ENCODE measurements at places on chromosomes 11 and 22. TPM values are rescaled to one million over a fixed set of nuclear protein-coding genes. Genes with fewer than 3 reads are reported as not detected.

DNA sequence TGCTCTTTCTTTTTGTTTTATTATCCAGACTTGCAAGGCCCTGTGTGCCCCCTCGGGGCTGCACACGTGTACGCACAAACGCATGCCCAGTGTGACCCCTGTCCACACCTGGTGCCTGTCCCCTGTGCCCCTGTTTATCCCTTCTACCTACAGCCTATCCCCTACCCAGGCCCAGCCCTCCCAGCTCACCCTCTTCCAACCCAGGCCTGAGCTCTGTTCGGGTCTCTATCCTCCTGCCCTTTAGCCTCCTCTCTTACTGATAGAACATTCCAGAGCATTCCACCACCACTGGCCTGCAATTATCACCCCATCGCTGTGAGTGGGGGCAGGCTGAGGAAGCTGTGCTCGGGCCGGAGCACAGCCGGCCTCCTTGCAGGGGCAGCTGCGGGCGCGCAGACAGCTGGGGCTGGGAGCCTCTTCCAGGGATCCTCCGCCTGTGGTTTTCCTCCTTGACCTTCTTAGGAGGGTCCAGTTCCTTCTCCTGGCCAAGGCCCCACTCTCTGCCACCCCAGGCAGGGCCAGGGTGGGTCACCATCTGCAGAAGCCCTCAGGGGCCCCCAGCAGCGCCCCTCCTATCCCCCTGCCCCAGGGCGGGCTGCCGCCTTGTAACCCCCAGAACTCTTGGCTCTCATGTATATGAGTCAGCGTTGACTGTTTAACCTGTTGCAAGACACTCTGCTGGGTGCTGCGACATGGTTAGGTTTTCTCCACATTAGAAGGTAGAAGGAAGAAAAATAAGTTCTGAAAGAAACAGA, 41.8 kb upstream of the KCNQ1OT1 start:
- H3K27ac ChIP-seq, result no peak overlapping the region
- H3K27me3 ChIP-seq, result no peaks in the 10 kb centered on the region
- H3K4me3 ChIP-seq, result no peak overlapping the region
- no peaks in the 10 kb centered on the region for H3K36me3 ChIP-seq

DNA sequence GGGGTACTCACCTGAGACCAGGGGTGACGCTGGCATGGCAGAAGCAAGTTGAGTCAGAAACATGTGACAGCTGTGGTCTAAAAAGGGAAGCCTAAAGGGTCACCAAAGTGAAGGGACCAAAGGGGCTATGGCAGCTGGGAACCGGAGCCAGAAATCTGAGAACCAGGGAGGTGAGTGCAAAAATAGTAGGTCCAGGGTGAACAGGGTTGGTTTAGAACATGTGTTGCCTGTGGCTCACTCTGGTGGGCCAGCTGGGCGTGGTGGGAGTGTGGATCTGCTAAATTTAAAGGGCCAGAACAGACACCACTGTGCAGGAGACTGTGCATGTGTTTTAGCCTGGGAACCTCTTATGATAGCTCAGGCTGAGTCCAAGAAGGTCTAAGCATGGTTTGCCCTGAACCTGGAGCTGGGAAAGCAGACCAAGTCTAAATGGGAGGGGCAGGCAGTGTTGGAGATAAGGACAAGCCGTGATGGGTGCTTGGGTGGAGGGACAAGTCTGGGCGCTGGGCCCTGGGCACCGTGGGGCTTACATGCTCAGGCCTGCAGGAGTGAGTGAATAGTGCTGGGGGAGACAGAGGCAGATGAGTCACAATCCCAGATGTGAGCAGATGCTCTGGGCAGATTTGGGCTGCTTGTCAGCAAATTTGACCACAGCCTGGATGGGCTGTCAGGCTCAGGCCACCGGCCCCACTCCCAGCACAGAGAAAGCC, 41.4 kb upstream of the ZBED5 start:
- peak overlapping the region; percentile 78 for H3K27ac ChIP-seq
- H3K36me3 ChIP-seq, result no peaks in the 10 kb centered on the region
- DNase-seq, result no peak
- H3K4me3 ChIP-seq, result no peak overlapping the region
- peaks cover 22% of the 10 kb centered on the region for H3K4me1 ChIP-seq

Gene BIK
- total RNA-seq, result 1.8 TPM

- H3K36me3 ChIP-seq, result no peaks in the 10 kb centered on the region
- H3K27ac ChIP-seq, result no peak overlapping the region
- DNase-seq, result no peak
- H3K4me3 ChIP-seq, result no peak overlapping the region
- H3K4me1 ChIP-seq, result no peaks in the 10 kb centered on the region
Measured at GRCh38 chr11:64438986-64439771, 80.2 kb downstream of the RPS6KA4 start.

Gene ZNF280B
- 7.7 TPM for total RNA-seq

- H3K4me1 ChIP-seq, result peaks cover 21% of the 10 kb centered on the region
- DNase-seq, result no peak
- H3K4me3 ChIP-seq, result no peak overlapping the region
- H3K27me3 ChIP-seq, result no peaks in the 10 kb centered on the region
Measured at GRCh38 chr22:41511521-41511968, 32.7 kb downstream of the POLR3H start.

GRCh38 chr22:29816539-29816938, 21.5 kb downstream of the ASCC2 start:
- no peaks in the 10 kb centered on the region for H3K4me1 ChIP-seq
- no peak overlapping the region for H3K27ac ChIP-seq
- no peak overlapping the region for H3K4me3 ChIP-seq

- H3K4me3 ChIP-seq, result no peak overlapping the region
- H3K27me3 ChIP-seq, result no peaks in the 10 kb centered on the region
- peak; percentile 56 for DNase-seq
- H3K27ac ChIP-seq, result no peak overlapping the region
Measured at GRCh38 chr22:26461188-26461810, 22.3 kb downstream of the HPS4 start.

- no peaks in the 10 kb centered on the region for H3K36me3 ChIP-seq
- DNase-seq, result no peak
- no peak overlapping the region for H3K4me3 ChIP-seq
- peaks cover 14% of the 10 kb centered on the region for H3K4me1 ChIP-seq
- H3K27ac ChIP-seq, result no peak overlapping the region
Measured at GRCh38 chr11:1269957-1270356, 39.5 kb downstream of the TOLLIP start.

Gene CECR2
- 6.6 TPM for total RNA-seq

- H3K4me1 ChIP-seq, result peaks cover 31% of the 10 kb centered on the region
- H3K36me3 ChIP-seq, result peaks cover 27% of the 10 kb centered on the region
- no peak for DNase-seq
- peak overlapping the region; percentile 70 for H3K4me3 ChIP-seq
Measured at GRCh38 chr11:62857541-62857982, 18.2 kb upstream of the WDR74 start.

Gene MISFA
- total RNA-seq, result 4.6 TPM

- no peaks in the 10 kb centered on the region for H3K27me3 ChIP-seq
- H3K4me1 ChIP-seq, result no peaks in the 10 kb centered on the region
Measured at GRCh38 chr11:2298795-2299761, 2.6 kb downstream of the C11orf21 start.
